Pancreas (tissue), 10 donors: ENCODE measurements at places on chromosomes 6 and 20. TPM values are rescaled to one million over a fixed set of nuclear protein-coding genes. Genes with fewer than 3 reads are reported as not detected.

Gene C6orf52
- total RNA-seq, result 2.4 TPM

GRCh38 chr20:17795501-17796071, 95.8 kb downstream of the BANF2 start:
- no peaks in the 10 kb centered on the region for H3K27me3 ChIP-seq
- no peaks in the 10 kb centered on the region for H3K36me3 ChIP-seq

GRCh38 chr6:134481966-134482365, 164.1 kb upstream of the SGK1 start:
- H3K4me1 ChIP-seq, result peaks cover 12% of the 10 kb centered on the region
- H3K4me3 ChIP-seq, result no peak overlapping the region

- H3K36me3 ChIP-seq, result no peaks in the 10 kb centered on the region
- H3K4me3 ChIP-seq, result no peak within 1 kb of the TSS
- H3K27me3 ChIP-seq, result no peaks in the 10 kb centered on the region
- DNase-seq, result no peak
- no peak within 1 kb of the TSS for H3K27ac ChIP-seq
These were observed at the start of gene ZFP57 for GRCh38 chr6:29680904-29681303. ZFP57 (minus strand) TSS chr6:29681152; CDS start chr6:29677003, 4,149 bp downstream.

Gene C6orf120
- total RNA-seq, result 15.5 TPM

DNA sequence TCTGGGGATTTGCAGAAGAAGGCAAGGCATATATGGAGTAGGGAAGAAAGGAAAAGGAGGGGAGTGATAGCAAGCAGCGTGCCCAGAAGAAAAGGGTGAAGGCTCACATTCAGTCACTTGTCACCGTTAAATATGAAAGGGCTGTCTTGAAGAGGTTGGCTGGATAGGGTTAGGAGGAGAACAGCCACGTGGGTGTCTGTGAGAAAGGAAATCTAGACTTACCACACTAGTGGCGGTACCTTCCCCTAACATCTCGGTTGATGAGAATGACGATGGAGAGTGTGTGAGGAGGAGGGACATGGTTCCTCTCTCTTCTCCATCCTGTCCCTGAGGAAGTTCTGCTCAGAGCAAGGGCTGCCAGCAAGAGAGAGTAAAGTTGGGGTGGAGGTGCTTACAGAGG, 74.3 kb upstream of the CCN6 start:
- H3K4me1 ChIP-seq, result no peaks in the 10 kb centered on the region
- H3K27me3 ChIP-seq, result no peaks in the 10 kb centered on the region
- H3K27ac ChIP-seq, result no peak overlapping the region
- DNase-seq, result no peak

Gene RCAN2
- total RNA-seq, result 2.7 TPM

- H3K36me3 ChIP-seq, result no peaks in the 10 kb centered on the region
- H3K27ac ChIP-seq, result no peak overlapping the region
- no peak overlapping the region for H3K4me3 ChIP-seq
- no peaks in the 10 kb centered on the region for H3K27me3 ChIP-seq
- no peaks in the 10 kb centered on the region for H3K4me1 ChIP-seq
- no peak for DNase-seq
These were observed 31.4 kb downstream of the BCAS1 start for GRCh38 chr20:54038961-54039360.

DNA sequence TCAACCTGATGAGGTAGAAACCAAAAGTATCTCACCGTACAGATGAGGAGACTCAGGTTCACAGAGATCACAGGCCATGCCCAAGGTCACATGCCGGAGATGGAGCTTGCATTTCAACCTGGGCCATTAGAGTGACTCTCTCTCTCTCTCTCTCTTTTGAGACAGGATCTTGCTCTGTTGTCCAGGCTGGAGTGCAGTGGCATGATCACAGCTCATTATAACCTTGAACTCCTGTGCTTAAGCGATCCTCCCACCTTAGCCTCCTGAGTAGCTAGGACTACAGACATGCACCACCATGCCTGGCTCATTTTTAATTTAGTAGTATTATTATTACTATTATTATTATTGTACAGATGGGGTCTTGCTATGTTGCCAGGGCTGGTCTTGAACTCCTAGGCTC, 2.8 kb upstream of the CSNK2A1 start:
- no peaks in the 10 kb centered on the region for H3K27me3 ChIP-seq
- H3K4me1 ChIP-seq, result peaks cover 10% of the 10 kb centered on the region
- H3K27ac ChIP-seq, result no peak overlapping the region
- no peak for DNase-seq

- H3K36me3 ChIP-seq, result no peaks in the 10 kb centered on the region
- no peak overlapping the region for H3K27ac ChIP-seq
- DNase-seq, result no peak
- H3K4me3 ChIP-seq, result no peak overlapping the region
These were observed 378.9 kb upstream of the CITED2 start for GRCh38 chr6:139753198-139753861.

Gene NRSN1
- total RNA-seq, result not detected

Gene C2
- 6.3 TPM for total RNA-seq

Gene L3MBTL3
- 3.1 TPM for total RNA-seq

Gene SPINT4
- total RNA-seq, result not detected

- no peak overlapping the region for H3K27ac ChIP-seq
- H3K36me3 ChIP-seq, result no peaks in the 10 kb centered on the region
- no peak overlapping the region for H3K4me3 ChIP-seq
- no peak for DNase-seq
These were observed 48.4 kb downstream of the RIOK1 start for GRCh38 chr6:7438011-7438410.

DNA sequence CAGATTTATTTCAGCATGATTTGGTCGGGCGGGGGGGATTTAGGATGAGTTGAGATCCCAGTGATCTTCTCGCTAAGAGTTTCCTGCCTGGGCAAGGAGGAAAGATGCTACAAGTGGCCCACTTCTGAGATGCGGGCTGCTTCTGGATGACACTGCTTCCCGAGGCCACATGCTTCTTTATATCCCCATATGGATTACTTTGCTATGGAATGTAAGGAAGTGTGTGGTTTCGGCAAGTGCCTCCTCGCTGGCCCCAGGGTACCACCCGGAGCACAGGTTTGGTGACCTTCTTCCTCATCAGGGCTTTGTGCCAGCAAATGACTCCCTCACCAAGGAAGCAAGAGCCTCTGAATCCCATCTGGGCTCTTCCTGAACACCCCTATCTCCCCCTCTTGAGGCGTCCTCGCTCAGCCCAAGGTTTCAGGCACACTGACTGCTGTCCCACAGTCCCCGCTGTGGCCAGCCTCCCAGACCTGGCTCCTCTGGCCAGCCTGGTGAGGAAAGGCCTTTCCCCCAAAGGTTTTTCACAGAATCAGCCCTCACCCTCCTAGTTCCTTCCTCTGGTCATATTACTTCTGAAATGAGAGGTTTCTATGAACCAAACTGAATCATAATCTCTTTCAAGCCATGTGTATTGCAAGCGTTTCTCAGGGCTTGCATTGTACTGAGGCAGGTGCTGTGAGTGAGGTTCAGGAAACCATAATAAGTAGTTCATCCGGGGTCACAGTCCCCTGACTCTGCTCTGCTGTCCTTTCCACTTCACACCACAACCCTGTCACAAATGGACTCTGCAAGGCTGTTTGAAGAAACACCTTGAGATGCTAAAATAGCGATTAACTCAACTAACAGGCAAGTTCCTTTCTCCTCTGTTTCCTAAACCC, 41.7 kb upstream of the IL17A start:
- H3K27me3 ChIP-seq, result no peaks in the 10 kb centered on the region
- no peaks in the 10 kb centered on the region for H3K4me1 ChIP-seq
- H3K27ac ChIP-seq, result no peak overlapping the region
- no peaks in the 10 kb centered on the region for H3K36me3 ChIP-seq
- DNase-seq, result peak; percentile 34

DNA sequence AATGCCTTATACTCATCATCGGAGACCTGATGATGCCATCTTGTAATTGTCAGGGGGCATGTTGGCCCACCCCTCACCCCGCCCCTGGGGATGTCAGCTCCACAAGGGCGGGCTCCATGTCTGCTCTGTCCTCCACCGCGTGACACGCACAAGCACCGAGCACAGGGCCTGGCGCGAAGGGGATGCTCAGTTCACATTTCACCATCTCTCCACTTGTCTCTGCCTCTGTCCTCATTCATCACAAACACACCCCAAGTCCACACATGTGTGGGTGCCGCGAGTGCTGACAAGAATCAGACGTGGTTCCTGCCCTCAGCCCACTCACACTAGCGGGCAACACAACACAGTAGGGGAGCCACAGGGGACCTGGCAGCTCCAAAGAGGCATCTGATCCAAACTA, 151.2 kb upstream of the PTPN1 start:
- DNase-seq, result no peak
- no peaks in the 10 kb centered on the region for H3K36me3 ChIP-seq
- H3K4me3 ChIP-seq, result no peak overlapping the region
- H3K27ac ChIP-seq, result no peak overlapping the region
- no peaks in the 10 kb centered on the region for H3K4me1 ChIP-seq
- no peaks in the 10 kb centered on the region for H3K27me3 ChIP-seq

DNA sequence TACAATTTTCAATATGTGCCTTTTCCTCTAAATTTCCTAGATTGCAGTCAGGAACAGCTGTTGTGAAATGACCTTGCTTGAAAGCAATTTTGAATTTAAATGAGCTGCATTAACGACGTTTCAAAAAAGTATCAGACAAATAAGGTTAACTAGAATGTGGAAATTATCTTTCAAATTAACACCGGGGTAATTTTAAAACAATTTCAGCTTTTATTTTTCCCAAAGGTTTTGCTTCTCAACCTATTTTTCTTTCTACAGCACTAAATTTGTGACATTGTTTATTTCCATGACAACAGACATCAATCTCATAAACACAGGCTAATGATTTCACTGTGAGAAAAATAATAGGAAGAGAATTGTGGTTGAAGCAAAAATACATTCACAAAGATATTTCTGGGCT, 38.5 kb downstream of the COL12A1 start:
- no peak for DNase-seq
- no peaks in the 10 kb centered on the region for H3K27me3 ChIP-seq
- H3K4me3 ChIP-seq, result no peak overlapping the region
- no peak overlapping the region for H3K27ac ChIP-seq
- no peaks in the 10 kb centered on the region for H3K36me3 ChIP-seq

DNA sequence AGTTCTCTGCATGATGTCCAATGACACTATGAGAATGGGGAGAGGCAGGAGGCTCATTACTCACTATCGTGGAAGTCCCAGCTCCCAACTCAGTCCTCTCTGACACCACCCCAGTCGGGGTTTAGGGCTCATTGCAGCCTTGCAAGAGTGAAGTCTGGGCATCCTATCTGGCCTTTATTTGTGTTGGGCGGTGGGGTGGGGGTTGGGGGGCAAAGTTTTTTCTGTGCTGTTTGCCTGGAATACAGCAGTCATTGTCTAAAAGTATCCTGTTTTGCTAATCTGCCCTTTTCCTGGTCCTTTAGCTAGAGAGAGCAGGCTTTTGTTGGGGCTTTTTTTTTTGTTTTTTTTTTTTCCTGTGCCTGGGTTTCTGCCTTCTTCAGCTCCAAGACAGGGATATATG, 174.2 kb downstream of the MYLK4 start:
- no peak overlapping the region for H3K27ac ChIP-seq
- no peak for DNase-seq
- H3K27me3 ChIP-seq, result no peaks in the 10 kb centered on the region
- no peaks in the 10 kb centered on the region for H3K4me1 ChIP-seq

- no peaks in the 10 kb centered on the region for H3K4me1 ChIP-seq
- no peaks in the 10 kb centered on the region for H3K27me3 ChIP-seq
- H3K4me3 ChIP-seq, result no peak overlapping the region
- H3K36me3 ChIP-seq, result no peaks in the 10 kb centered on the region
- H3K27ac ChIP-seq, result no peak overlapping the region
- DNase-seq, result no peak
These were observed 23.9 kb downstream of the SUMO4 start for GRCh38 chr6:149423964-149424440.

GRCh38 chr20:36407199-36407733, 101.1 kb downstream of the DLGAP4 start:
- no peak for DNase-seq
- no peaks in the 10 kb centered on the region for H3K36me3 ChIP-seq
- H3K4me1 ChIP-seq, result no peaks in the 10 kb centered on the region
- H3K27me3 ChIP-seq, result no peaks in the 10 kb centered on the region
- H3K27ac ChIP-seq, result no peak overlapping the region
- no peak overlapping the region for H3K4me3 ChIP-seq
